ENCODE measurements at places on chromosomes 6 and 20.

GRCh38 chr20:10984913-10985312 is 311.1 kb upstream of the JAG1 start:
- DNase-seq, result peak; percentile 14

- DNase-seq, result no peak
Observed at GRCh38 chr6:49087369-49087768, 375.7 kb downstream of the MMUT start.

DNA sequence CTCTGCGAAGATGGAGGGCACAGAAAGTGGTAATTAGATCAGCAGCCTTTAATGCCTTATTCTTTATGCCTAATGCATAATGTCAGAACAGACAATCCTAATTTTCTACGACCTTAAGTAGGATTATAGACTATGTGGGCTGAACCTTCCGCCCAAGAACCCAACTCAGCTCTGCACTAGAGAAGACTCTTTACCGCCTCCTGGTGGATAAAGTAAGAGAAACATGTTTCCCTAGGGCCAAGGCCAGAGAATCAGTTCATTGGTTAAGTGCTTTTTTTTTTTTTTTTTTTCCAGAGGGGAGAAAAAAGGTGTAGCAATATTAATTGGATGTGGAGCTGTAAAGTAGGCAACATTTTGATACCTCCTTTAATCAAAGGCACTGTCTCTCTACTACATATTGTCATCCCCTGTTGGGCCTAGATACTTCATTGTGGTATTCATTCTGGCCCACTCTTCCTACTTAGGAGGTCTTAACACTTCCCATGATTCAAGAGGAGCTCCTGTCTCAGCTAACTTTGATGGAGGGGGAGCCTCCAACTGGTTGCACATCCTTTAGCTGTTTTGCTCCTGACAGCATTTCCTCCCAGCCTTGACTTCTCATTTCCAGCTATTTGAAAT is 124.9 kb upstream of the NRN1 start:
- DNase-seq, result peak; percentile 29

DNA sequence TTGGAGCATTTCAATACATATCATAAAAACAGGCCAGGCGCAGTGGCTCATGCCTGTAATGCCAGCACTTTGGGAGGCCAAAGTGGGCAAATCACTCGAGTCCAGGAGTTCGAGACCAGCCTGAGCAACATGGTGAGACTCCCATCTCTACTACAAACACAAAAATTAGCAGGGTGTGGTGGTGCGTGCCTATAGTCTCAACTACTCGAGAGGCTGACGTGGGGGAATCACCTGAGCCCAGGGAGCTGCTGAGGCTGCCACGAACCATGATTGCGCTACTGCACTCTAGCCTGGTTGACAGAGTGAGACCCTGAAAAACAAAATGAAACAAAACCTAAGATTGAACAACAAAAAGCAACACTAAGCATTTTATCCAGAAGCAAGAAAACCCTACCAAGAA is 47.2 kb downstream of the BACH2 start:
- no peak for DNase-seq

- no peak for DNase-seq
Observed at GRCh38 chr6:29828471-29828797, 809 bp downstream of the HLA-G start.

DNA sequence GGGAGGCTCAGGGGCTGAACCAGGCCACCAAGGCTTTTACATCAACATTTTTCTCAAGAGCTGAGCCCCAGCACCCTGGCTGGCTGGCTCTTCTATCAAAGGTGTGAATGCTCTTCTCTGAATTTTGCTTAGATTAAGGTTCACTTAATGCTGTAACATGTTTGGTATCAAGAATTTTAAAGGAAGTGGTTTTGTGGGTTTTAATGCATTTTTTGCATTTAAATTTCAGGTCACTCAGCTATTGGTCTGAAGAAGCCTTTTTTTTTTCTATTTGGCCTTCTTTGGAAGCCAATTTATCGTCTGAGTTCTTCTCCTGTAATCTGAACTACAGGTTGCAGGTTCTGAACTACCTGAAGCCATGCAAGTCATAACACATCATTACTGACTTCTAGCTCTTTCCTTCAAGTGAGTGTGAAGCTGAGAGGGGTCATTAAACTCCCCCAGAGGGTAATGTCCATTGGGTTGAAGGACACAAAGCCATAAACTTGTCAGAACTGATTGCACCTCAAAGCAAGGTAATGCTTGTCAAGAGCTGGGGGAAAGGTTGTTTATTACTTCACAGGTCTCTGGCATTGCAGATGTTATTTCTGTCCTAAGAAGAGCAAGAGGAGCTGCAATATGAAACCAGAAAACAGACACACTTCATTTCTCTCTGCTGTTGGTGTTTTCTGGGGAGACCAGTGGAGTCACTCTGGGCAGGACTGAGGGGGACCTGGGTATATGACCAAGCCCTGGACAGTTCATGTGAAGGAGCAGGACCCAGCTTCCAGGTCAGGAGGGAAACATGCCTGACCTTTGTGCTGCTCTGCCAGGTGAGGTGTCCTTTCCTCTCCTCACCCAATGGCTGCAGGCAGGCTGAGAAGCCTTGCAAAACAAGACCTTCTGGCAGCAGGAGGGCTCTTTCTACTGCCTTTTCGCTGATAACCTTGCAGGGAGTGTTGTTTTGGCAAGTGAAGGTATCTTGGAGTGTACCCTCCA is 26.1 kb upstream of the NEDD9 start:
- DNase-seq, result peak; percentile 48

- DNase-seq, result peak; percentile 14
Observed at GRCh38 chr6:128600397-128600951, 80.1 kb upstream of the PTPRK start.

DNA sequence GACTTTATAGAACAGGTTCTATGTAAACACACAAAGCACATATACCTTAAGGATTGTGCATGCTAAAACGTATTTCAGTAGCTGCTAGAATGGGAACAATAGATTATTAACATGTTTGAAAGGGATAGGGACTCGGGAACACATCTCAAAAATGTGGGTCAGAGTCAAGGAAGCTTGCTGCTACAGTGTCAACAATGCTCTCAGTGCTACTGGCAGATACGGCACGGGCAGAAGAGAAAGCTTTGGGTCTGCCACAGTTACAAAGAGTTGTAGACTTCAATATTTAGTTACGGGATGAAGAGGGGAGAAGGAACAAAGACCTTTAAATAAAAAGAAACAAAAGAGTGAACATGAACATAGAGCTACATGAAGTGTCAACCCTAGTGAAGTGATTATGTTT is 170.5 kb downstream of the BACH2 start:
- DNase-seq, result no peak

DNA sequence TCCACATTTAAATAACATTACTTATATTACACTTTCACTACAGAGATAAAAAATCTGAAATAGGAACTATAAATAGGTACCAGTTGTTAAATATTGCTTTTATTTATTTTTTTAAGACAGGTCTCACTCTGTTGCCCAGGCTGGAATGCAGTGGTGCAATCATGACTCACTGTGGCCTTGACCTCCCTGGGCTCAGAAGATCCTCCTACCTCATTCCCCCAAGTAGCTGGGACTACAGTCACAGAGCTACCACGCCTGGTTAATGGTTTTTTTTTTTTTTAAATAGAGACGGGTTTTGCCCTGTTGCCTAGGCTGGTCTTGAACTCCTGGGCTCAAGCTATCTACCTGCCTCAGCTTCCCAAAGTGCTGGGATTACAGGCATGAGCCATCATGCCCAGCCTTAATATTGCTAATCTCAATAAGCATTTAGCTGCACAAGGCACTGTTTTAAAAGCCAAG is 17.3 kb downstream of the EEF1E1 start:
- DNase-seq, result peak; percentile 54

GRCh38 chr6:80622641-80623040 is 516.2 kb downstream of the BCKDHB start:
- DNase-seq, result no peak

- peak; percentile 86 for DNase-seq
Observed at GRCh38 chr6:156564127-156564806, 212.9 kb upstream of the ARID1B start.

GRCh38 chr6:148952147-148953035 is 205.6 kb downstream of the UST start:
- no peak for DNase-seq

- peak; percentile 71 for DNase-seq
Observed at GRCh38 chr6:63352544-63353285, 32.9 kb upstream of the LGSN start.

- no peak for DNase-seq
Observed at GRCh38 chr6:110326609-110327008, 31.5 kb downstream of the METTL24 start.

DNA sequence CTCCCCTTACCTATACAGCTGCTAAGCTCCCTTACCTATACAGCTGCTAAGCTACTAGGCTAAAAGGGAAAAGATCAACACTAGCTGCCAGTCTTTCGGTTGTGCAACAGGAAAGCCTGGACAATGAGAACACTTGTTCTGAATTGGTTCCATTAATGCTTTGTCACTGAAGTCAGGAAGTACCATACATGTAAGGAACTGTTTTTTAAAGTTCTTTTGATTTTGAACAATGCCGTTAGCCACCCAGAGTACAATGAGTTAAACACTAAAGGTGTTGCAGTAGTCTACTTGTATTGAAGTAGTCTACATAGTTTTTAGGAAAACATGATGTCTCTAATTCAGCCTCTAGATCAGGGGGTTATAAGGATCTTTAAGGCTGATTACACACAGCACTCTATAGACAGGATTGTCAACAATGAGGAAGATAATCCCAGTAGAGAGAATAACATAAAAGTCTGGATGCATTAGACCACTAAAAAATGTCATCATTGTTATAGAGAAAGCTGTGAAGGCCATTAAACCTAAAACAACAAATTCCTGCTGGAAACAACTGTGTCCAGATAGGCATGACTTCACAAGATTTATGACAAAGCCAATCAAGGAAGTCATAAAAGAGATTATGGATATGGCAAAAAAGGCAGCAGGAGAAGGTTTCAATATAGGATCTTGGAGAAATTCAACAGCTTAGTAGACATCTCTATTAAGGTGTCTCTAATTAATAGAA is 306.3 kb downstream of the PHF3 start:
- peak; percentile 20 for DNase-seq

DNA sequence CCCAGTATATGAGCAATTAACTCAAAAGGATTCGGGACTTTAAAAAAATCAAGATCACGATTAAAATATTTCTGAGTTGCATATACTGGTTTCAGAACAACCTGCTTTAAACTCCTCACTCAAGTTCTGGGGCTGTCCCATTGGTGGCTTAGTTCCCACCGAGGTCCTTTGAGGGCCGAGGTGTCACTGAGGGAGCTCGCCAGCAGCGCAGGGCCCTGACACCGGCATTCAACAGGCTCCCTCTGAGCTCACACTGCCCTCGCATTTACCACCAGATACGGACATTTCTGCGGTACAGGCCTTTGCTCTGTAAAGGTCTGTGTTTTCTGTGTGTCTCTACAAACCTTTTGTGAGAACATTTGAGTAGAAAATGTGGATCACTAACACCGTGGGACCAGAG is 24.4 kb upstream of the BNIP5 start:
- DNase-seq, result no peak

- no peak for DNase-seq
Observed at GRCh38 chr6:16196984-16197546, 41.3 kb upstream of the GMPR start.

Data from hepatocyte (in vitro differentiated cells).